ENCODE measurements at places on chromosomes 13 and 19.

GRCh38 chr19:53192771-53193534 is at the start of gene ZNF665:
TSS of gene ZNF665 (minus strand) at chr19:53193358. CDS start at chr19:53182898, 10,460 bp downstream.
- peak; percentile 92 for DNase-seq

DNA sequence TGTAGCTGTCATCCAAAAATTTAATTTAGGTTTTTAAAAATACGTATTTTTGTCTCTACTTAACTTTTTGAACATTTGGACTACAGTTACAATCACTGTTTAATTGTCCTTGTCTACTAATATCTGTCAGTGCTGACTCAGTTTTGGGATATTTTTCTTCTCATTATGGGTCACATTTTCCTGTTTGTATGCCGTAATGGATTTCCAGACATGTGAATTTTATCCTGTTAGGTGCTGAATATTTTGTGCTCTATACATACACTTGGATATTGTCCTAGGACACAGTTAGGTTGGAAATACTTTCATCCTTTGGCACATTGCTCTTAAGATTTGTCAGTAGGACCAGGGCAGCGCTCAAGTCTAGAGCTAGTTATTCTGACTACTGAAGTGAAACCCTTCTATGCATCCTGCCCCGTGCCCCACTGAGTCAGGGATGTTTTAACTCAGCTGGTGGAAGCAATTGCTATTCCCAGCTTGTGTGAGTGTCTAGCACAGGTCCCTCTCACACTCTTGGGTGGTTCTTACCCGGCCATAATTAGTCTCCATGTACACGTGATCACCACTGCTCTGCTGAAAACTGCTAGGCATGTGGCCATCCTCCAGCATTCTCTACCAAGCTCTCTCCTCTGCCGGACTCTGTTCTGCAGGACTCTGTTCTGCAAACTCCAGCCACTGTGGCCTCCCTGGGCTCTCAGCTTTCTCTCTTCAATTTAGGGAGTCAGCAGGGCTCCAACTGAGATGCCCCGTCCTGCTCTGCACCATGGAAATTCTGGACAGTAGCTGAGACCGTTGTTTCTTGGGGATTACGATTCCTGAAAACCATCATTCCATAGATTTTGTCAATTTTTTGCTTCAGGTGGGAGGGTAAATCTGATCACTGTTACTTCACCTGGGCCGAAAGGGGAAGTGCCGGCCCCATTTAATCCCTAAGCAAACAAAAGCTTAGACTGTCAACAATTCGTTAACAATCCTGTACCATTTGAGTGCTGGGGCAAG is 11.1 kb downstream of the PROZ start:
- DNase-seq: no peak

- DNase-seq: no peak
These were observed 1.1 kb downstream of the ZNF653 start for GRCh38 chr19:11504502-11505031.

- DNase-seq: no peak
These were observed 13.1 kb downstream of the NAXD start for GRCh38 chr13:110628477-110628793.

- no peak for DNase-seq
These were observed 265.3 kb upstream of the STARD13 start for GRCh38 chr13:33550885-33551284.

- DNase-seq: no peak
These were observed 34.4 kb downstream of the MZT1 start for GRCh38 chr13:72692884-72693514.

DNA sequence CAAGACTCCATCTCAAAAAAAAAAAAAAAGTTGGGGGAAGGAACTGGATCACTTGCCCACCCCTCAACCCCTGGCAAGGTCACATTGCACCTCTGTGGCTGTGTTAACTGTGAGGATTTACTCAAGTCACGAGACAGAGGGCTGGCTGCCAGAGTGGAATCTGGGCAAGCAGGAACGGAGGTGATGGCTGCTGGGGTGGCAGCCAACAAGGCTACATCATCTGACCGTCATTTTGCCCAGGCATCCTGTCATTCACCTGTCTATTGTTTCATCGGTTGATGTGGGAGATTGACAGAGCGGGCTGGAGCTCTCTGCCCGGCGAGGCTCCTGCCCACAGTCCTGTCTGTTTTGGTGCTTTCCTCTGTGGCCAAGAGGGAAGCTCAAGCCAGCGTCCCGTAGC is 75.7 kb downstream of the DPF1 start:
- DNase-seq: no peak

- DNase-seq: no peak
These were observed 32.4 kb upstream of the OXGR1 start for GRCh38 chr13:97026531-97027161.
